ENCODE measurements at places on chromosomes 11 and 22. TPM values are rescaled to one million over a fixed set of nuclear protein-coding genes. Genes with fewer than 3 reads are reported as not detected.

Gene MIOX
- 0.32 TPM for total RNA-seq

Gene FOLR1
- total RNA-seq = not detected

Gene LAYN
- 4.1 TPM for total RNA-seq

Gene MLC1
- 0.39 TPM for total RNA-seq

Gene EMID1
- total RNA-seq = not detected

Gene MMP8
- total RNA-seq = not detected

Gene TNKS1BP1
- 14.1 TPM for total RNA-seq

Gene JHY
- total RNA-seq = 2.9 TPM

Gene OR6X1
- not detected for total RNA-seq

Gene CELSR1
- total RNA-seq = 0.47 TPM

Gene FAM180B
- total RNA-seq = 0.15 TPM

Gene OR52N2
- not detected for total RNA-seq

Gene MMP13
- total RNA-seq = not detected

Gene IGLL1
- total RNA-seq = not detected

Gene MAML2
- 13.9 TPM for total RNA-seq

Gene KRTAP5-7
- total RNA-seq = not detected

Gene MOGAT2
- not detected for total RNA-seq

Gene C11orf86
- not detected for total RNA-seq

Gene TMEM223
- total RNA-seq = 17.6 TPM

Gene FBXO7
- total RNA-seq = 91.3 TPM

Gene IL17REL
- total RNA-seq = 0.07 TPM

Gene RASL10A
- total RNA-seq = 0.76 TPM

Gene SCN2B
- not detected for total RNA-seq

Gene ROBO4
- not detected for total RNA-seq

Gene HBG1
- total RNA-seq = not detected

Gene SCGB1C1
- not detected for total RNA-seq

Gene FAM83F
- total RNA-seq = 0.27 TPM

Gene PPFIBP2
- 5.8 TPM for total RNA-seq

Gene NFAM1
- total RNA-seq = 1.1 TPM

Gene COMMD9
- total RNA-seq = 44.8 TPM

Gene FXYD6
- not detected for total RNA-seq

Gene APIP
- total RNA-seq = 19.7 TPM

Gene ADAMTS8
- not detected for total RNA-seq

Gene APLP2
- total RNA-seq = 29.7 TPM

Gene TP53I11
- 2.7 TPM for total RNA-seq

Gene GGTLC2
- not detected for total RNA-seq

Gene RTN4R
- 2.0 TPM for total RNA-seq

Gene ADM2
- 4.5 TPM for total RNA-seq

Gene DAGLA
- 0.17 TPM for total RNA-seq

Gene OR52A1
- total RNA-seq = not detected

Gene MUC6
- total RNA-seq = not detected

Gene MOB2
- total RNA-seq = 45.1 TPM

Gene MYOD1
- not detected for total RNA-seq

Gene FAM181B
- total RNA-seq = not detected

Gene BTBD18
- not detected for total RNA-seq

Gene TTC36
- 2.2 TPM for total RNA-seq

Gene RFPL1
- total RNA-seq = 0.15 TPM

Gene EHF
- total RNA-seq = not detected

Gene ATM
- 107 TPM for total RNA-seq

Gene DSCAML1
- 0.27 TPM for total RNA-seq

Gene CD3G
- total RNA-seq = 223 TPM

Gene TP53AIP1
- total RNA-seq = not detected

Gene RDX
- total RNA-seq = 87.8 TPM

Gene TALDO1
- 259 TPM for total RNA-seq

Gene HPX
- not detected for total RNA-seq

Gene KCNE3
- not detected for total RNA-seq

Gene SPON1
- 0.85 TPM for total RNA-seq

Gene OAF
- 4.4 TPM for total RNA-seq

Gene SNX32
- total RNA-seq = 2.3 TPM

All from T-helper 1 cell treated with Interleukin-12 subunit alpha and Interleukin-12 subunit beta and Interleukin-4 antibody, amounts not matched to agents 30 ng/mL and 1 ng/mL, for 36 hours (primary cell).